ENCODE measurements at places on chromosomes 3 and 15.

- no peak for DNase-seq
Measured at GRCh38 chr3:25386686-25387255, 41.3 kb upstream of the RARB start.

DNA sequence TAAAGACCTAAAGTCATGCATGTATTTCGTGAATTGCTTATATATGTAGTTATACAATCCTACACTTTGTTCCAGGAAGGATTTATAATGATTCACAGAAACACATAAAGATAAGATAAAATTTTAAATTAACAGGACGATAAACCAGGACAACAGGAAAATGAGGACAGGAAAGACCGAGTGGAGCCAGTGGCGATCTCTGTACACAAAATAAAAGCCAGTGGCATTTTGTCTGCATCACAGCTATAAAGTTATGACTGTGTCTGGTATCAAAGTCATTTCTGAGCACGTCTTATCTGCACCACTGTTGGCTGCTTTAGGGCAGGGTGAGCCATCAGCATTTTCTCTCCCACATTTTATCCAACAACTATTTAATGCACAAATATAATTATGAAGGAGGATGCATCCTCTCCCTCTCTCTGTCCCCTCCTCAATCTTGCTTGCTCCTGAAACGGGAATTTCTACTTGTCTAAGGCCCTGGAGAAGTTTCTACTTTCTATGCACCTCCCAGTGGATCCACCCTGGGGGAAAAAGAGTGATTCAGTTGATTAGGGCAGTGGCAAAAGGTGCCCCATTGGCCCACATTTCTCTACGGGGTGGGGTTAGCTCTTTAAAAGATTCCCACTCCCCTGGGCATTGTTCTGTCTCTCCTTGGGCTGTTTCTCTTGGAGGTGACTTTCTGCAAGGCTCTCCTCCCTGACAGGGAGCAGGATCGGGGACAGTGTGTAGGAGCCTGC lies 159.4 kb upstream of the UBE2E1 start:
- no peak for DNase-seq

DNA sequence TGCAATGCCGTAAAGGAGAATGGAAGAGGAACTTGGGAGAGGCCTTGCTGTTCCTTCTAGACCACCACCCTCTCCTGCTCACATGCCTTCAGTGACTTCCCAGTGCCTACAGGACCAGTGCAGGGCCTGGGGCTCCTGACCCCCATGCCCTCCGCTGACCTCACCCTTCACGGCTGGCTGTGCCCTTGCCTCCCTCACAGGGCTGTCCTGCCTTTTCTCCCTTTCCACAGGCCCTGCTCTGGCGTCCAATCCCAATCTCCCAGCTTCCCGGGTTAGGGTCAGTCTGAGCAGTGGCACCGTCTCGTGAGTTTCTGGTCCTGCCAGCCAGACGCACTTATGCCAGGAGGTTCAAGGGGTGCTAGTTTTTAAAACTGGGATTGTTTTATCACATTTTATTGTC lies 110.4 kb downstream of the WNT7A start:
- no peak for DNase-seq

GRCh38 chr15:25789211-25789610 lies 73.9 kb downstream of the ATP10A start:
- DNase-seq, result no peak

- no peak for DNase-seq
Measured at GRCh38 chr3:101142160-101142559, 148.9 kb upstream of the ABI3BP start.

- DNase-seq, result no peak
Measured at GRCh38 chr3:133570937-133571320, 2.6 kb upstream of the CDV3 start.

- no peak for DNase-seq
Measured at GRCh38 chr3:62843508-62843907, 31.7 kb downstream of the CADPS start.

GRCh38 chr3:58236527-58237237 lies 910 bp upstream of the ABHD6 start:
- DNase-seq, result no peak

DNA sequence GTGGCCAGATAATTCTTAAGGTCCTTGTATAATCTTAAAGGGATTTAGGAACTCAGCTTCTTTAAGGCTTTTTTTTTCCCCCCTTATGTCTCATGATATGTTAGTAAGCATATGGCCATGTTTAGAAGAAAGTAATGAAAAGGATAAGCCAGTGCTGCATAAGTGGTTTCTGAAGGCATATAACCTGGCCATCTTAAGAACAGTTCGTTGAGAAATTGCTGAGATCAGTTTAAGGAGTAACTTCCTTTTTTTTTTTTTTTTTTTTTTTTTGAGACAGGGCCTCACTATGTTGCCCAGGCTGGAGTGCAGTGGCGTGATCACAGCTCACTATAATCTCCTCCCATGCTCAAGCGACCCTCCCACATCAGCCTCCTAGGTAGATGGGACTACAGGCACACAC lies 51.7 kb downstream of the UBE2E2 start:
- no peak for DNase-seq

GRCh38 chr3:30943206-30943605 lies 48.7 kb upstream of the GADL1 start:
- DNase-seq, result no peak

GRCh38 chr3:127383656-127384179 lies 95.9 kb upstream of the PRR20G start:
- DNase-seq, result no peak

DNA sequence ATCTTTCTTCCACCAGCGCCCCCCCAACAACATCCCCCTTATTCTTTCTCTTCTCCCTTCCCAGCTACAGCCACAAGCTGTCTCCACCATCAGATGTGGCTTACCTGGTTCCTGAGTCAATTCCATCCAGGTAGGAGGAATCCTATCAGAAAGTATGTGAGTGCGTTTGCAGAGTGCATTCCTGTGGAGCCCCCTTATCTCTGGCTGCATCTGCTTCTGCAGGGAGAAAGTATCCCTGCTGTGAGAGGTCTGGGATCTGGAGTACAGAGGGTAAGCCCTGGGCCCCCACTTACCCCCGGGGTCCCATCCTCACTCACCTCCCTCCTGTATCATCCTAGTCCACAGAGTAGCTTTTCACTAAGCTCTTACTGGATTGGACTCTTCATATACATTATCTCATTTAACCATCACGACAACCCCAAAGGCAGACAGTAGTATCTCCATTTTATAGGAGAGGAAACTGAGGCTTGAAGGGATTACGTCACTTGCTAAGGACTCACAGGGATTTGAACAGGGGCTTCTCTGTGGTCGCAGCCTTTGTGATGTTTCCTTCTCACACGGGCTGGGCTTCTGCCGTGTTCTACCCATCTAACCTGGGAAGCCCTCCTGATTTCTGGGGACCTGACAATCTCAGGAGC lies 22.2 kb upstream of the MAGEF1 start:
- no peak for DNase-seq

GRCh38 chr15:88131937-88132336 lies 124.6 kb downstream of the NTRK3 start:
- no peak for DNase-seq

GRCh38 chr15:100330221-100330620 lies 11.6 kb downstream of the ADAMTS17 start:
- DNase-seq, result no peak

- DNase-seq, result no peak
Measured at GRCh38 chr3:50580683-50581458, 11.5 kb downstream of the HEMK1 start.

DNA sequence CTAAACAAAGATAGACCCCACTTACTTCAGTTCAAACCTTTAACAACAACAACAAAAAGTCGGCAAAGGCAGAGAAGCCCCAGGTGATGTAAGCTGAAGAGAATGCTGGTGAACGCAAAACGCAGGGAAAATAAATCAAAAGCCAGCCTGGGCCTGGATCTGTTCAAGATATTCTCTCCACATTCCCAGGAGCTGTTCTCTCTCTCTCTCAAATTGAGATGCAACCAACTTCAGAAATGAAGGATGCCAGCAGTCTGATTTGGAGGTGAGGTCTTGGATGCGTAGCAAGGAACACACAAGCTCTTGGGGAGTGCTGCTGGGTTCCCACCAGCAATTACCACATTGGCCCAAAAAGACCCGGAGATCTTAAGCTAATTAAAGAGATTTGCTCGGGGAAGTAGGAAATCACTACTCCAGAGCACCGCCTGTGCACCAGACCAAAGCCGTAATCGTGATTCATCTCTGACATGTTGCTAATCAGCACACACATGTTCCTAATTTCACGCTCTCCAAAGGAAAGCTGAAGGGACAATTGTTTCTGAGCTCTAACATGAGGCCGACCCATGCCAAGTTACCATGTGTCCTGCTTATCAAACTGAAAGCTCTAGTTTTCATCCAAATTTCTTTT lies 37.1 kb downstream of the IL17RD start:
- DNase-seq, result no peak

GRCh38 chr3:62238431-62238830 lies 134.9 kb downstream of the FEZF2 start:
- no peak for DNase-seq

- DNase-seq, result no peak
Measured at GRCh38 chr3:186520957-186521842, 23.0 kb downstream of the CRYGS start.

DNA sequence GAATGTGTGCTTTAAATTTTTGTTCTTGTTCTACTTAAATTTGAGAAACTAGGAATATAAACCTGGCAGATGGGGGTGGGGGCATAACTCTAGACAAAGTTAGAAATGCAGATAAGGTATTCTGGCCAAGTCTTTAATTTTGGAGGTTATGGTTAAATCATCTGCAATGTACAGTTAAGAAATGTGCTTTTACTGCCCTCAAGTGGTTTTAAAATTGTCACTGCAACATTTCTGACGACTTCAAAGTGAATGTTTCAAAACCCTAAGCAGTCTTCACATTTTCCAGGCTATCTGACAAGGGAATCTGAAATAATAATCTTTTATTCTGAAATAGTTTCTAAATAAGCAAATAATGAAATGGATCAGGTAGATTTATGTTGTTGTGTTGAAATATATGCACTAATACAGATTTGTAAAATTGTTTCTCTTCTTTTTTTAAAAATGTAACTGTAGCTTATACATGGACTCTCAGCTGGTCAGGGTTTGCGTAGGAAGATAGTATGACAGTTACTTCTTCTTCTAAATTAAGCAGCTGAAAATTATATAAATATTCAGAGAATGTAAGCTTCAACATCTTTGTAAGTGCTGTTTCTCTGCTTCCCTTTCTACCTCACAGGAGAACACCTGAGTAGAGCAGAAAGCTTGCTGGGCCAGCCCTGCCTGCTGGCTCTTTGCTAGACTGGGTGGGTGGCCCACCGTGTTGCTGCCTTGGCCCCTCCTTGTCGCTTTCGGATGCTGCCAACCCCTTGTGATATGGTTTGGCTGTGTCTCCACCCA lies 45.0 kb downstream of the SUCNR1 start:
- DNase-seq, result peak; percentile 37

DNA sequence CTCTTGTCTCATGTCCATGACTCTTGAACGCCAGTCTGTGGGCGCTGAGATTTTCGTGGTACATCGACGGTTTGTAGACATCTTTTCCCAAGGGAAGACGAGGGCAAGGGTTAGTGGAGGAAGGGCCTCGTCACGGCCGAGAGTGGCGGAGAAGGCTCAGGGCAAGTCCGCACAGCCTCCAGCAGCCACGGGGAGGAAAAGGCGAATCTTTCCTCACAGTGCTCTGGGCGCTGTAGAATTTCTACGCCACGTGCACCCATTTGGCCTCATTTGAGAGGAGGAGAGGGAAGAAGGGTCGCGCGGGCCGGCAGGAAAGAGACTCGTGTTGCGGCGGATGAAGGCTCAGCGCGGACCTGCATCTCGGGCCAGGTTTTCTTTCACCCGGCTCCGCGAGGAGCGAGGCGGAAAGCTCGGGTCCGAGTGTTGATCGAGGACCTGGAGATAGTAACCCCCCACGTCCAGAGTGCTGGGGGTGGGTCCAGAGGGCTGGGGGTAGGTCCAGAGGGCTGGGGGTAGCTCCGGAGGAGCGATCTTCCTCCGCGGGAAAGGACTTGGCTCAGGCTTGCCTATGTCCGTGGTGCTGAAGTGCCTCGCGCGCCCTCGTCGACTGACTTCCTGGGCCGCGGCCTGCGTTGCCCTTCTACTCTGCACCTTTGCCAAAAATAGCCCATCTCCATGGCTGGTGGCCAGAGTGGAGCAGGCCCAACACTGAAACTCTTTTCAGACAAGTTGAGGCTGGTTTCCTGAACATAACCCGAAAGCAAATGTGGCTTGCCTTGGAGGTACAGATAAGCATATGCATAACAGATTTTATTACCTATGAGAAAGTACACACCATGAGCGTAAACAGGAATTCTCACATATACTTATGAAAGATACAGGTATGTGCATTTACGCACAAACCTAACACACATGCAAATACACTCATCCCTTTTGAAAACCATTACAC lies 1.1 kb downstream of the SLC35G2 start:
- DNase-seq, result peak; percentile 9

- no peak for DNase-seq
Measured at GRCh38 chr15:67521783-67522568, 1.0 kb downstream of the C15orf61 start.

GRCh38 chr15:72872066-72872845 lies 88.7 kb upstream of the ADPGK start:
- DNase-seq, result no peak

- no peak for DNase-seq
Measured at GRCh38 chr3:172561897-172562640, 38.8 kb upstream of the TNFSF10 start.

DNA sequence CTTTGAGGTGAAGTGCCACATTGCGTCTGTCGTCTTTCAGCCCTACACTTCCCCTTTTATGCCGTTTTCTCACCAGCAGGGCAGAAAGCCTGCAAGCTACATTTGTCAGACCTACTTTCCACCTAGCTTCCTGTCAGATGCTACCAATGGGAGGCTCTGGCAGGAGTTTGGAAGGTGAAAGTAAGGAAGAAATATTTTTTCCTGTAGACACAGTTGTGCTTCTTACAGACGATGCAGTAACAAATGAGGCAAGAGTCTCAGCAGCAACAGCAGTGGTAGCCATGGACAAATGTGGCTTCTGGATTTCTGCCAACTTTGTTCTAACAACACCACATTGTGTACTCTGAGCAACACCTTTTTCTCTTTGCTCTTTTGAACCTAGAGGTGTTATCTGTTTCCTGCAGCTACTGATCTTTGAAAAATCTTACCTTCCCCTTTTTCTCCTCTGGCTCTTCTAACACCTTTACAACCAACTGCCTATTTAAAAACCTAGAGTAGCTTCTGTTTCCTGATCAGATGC lies 70.6 kb upstream of the STT3B start:
- DNase-seq, result peak; percentile 70

- DNase-seq, result no peak
Measured at GRCh38 chr3:188351648-188352047, 197.7 kb downstream of the LPP start.

DNA sequence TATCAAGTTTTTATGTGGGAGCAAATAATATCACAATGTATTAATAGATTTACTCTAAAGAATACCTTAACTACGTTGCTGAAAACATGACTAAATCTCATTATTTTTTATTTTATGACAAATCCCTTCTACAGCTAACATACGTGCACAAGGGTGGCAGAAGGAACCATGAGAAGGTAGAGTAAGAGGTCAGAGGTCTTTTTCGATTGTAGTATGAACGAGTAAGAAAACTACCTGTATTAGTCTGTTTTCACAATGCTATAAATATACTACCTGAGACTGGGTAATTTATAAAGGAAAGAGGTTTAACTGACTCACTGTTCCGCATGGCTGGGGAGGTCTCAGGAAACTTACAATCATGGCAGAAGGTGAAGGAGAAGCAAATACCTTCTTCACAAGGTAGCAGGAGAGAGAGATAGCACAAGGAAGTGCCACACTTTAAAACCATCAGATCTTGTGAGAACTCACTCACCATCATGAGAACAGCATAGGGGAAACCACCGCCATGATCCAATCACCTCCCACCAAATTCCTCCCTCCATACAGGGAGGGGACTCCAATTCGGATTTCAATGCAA lies 95.3 kb downstream of the SUCLG2 start:
- DNase-seq, result no peak

Data from CD4-positive, alpha-beta T cell treated with Interleukin-1 beta for 1 hour (primary cell).